Neural progenitor cell (in vitro differentiated cells): ENCODE measurements at places on chromosomes 2 and 18.

- DNase-seq = no peak
Observed at GRCh38 chr2:45860136-45861121, 209.0 kb downstream of the PRKCE start.

GRCh38 chr2:130845505-130846085, 8.9 kb downstream of the ARHGEF4 start:
- DNase-seq = no peak

- DNase-seq = no peak
Observed at GRCh38 chr2:240811346-240812300, 8.4 kb downstream of the KIF1A start.

DNA sequence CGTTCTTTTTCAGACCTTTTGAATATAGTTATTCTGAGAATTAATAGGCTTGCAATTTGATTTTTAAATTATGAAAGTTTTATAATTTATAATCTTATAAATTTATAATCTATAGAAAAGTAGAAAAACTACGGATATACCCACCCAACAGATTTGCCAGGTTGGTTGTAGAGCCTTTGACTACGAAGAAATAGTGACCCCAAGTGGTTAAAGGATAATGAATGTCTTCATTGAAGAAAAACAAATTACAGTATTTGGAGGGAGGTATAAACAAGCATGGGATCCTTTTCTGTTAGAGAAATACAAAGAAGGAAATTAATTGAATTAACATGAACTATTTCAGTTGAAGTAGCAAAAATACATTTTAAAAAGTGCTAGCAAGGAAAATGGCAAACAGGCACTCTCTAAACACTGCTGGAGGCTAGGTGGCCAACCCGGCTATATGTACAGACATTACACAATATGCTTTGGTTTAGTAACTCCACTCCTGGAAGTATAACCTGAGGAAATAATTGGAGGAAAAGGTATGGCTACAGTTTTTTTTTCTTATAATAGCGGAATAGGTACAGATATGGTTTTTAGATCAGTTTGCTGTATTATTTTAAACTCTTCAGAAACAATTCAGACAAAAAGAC, 110.9 kb downstream of the MIB1 start:
- DNase-seq = no peak

DNA sequence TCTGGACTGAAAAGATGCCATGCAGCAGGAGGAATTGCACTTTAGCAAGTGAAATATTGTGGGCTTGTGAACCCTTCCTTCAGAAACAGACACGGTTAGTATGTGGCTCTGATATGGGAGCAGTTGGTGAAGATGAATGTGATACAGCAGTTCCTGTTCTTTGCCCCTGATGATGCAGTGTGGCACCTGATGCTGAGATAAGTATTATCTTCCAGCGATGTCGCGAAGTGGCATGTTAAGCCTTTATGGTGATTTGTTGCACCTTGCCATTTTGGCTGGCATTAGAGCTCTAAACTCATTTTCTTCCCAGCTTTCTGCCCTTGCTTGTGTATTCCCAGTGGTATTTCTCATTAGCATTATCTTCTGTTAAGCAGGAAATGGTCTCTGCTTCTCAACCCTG, 441.6 kb upstream of the RAB12 start:
- DNase-seq = no peak

DNA sequence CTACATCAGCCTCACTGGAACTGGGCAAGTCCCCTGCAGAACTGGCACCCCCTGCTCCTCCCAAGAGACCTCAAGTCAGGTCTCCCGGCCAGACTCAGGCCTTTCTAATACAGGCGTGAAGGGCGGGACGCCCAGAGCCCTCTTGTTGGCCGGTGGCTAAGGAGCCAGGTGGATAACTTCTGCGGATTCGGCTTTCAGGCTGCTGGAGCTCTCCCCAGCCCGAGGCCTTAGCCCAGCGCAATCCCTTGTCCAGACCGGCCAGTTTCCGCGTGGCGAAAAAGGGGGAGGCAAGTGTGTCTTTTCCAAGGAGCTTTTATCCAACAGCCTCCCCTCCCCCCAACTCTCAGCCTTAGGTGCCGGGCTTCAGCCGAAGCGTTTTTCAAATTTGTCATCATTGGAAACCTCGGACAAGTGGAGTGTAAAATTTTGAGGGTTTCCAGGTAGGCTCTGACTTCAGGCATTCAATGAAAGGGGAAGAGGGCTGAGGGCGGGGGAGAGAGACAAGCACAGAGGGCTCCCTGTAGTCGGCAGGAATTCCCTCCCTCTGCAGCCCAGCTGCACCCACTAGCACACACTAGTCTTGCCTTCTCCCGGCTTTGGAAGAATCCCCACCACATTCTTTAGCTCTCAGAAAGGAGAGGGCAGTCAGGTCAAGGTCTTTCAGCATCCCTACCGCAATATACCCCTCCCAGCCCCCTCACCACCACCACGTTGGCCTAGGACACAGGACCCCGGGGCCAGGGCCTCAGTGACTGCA, 9.5 kb upstream of the SATB2 start:
- peak; percentile 57 for DNase-seq

- DNase-seq = peak; percentile 66
Observed at GRCh38 chr2:104658144-104658835, 195.6 kb upstream of the POU3F3 start.

- DNase-seq = no peak
Observed at GRCh38 chr2:149061133-149061745, 22.7 kb downstream of the LYPD6B start.

- no peak for DNase-seq
Observed at GRCh38 chr18:77977331-77977730, 727.7 kb downstream of the GALR1 start.

DNA sequence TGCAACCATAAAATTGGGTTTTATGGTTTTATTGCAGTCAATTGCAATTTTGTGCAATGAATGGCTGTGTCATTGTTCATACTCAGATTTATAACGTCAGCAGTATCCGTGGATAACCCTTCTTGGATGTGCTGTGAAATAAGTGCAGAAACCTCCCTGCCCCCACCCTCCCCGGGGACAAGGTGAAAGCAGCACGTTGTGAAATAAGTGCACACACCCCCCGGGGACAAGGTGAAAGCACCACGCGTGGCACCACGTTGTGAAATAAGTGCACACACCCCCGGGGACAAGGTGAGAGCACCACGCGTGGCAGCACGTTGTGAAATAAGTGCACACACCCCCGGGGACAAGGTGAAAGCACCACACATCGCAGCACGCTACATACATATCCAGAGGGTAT, 93.6 kb upstream of the NFATC1 start:
- no peak for DNase-seq
